ENCODE measurements at places on chromosomes 5 and 9.

DNA sequence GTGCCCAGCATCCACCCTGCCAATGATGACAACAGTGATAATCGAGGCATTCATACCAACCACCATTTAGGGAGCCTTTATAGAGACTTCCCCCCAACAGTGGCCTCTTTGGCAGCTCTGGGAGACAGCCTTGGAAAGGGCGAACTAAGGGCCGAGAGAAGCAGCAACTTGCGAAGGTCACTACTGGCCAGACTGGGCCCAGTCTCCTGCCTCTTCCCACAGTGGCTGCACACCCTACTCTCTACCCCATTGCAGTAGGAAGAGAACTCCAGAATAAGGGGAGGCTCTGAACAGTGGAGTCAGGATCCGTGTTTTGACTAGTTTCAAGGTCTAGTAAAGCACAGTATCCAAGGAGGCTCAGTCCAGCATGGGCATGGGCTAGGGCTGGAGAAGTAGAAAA, 5.3 kb downstream of the LHX6 start:
- peak; percentile 32 for DNase-seq

DNA sequence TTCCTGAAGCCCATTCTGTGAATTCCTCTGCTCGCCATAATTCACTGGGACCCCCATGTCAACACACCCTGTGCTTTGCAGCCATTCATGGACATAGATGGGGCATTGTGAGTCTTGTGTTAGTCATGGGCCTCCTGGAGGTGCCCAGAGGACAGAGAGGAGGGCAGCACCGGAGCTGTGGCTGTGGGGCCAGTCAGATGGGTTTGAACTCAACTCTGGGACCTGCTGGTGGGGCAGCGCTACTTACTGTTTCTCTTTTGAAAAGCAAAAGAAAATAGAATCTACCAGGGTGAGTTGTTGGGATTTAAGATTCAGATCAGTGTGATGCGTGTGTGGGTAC, 11.3 kb upstream of the EXOC3 start:
- DNase-seq, result peak; percentile 33

GRCh38 chr9:68847765-68848164, 142.7 kb downstream of the PIP5K1B start:
- DNase-seq, result no peak

GRCh38 chr9:137095664-137096517, 9.1 kb downstream of the MAN1B1 start:
- no peak for DNase-seq

GRCh38 chr5:115363879-115364278, 67.4 kb upstream of the CCDC112 start:
- no peak for DNase-seq

DNA sequence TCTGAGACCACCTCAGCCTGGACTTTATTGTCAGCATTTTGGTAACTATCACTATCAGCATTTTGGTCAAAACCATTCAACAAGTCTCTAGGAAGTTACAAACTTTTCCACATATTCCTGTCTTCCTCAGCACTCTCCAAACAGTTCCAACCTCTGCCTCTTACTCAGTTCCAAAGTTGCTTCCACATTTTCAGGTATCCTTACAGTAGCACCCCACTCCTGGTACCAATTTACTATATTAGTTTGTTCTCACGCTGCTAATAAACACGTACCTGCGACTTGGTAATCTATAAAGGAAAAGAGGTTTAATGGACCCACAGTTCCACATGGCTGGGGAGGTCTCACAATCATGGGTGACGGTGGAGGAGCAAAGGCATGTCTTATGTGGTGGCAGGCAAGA, 551.3 kb downstream of the DMRTA1 start:
- DNase-seq, result no peak
